T-helper 22 cell (primary cell): ENCODE measurements at places on chromosomes 1 and 21.

DNA sequence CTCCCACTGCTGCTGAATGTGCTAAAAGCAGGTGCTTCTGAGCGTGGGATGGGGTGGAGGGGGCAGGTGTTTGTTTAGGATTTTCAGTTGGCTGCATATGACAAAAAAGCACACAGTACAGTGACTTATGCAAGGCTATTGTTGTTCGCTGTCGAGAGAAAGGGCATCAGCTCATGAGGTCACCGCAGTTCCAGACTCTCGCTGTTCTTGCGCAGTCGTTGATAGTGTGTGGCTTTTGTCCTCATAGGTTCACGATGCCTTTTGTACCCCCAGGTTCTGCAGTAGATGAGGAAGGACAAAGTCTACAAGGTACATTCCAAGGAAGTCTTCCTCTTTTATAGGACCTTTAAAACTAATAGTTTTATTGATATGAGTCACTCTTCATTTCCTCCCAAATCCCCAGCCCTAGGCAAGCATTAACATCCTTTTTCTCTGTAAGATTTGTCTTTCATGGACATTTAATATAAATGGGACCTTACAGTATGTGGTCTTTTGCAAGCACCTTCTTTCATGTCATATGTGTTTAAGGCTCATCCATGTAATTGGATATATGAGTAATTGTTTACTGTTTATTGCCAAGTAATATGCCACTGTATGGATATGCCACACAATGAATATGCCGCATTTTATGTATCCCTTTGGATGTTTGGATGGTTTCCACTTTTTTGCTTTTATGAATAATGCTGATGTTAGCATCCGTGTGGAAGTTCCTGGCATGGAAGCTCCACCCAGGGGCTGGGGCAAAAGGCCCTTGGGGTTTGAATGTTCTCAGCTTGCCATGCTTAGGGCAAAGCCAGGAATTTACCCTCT lies 14.5 kb upstream of the NLRP3 start:
- no peak for DNase-seq

DNA sequence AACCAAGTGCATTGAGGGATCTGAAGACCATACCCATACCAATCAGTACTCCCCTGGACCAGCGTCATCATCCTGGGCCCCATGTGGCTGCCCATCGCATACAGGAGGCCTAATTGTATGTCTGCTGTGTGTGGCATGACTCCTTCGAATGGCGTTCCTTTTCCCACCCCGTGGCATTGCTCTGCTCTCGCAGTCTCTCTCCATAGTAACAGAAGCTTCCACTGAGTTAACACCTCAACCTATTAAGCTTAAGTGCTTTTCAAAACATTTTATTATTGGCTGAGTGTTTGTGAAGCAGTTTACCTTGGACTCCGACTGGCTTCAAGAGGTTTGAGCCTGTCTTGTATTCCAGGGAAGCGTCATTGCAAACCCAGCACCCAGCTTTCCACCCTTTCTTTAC lies 187.1 kb upstream of the LMO4 start:
- no peak for DNase-seq

DNA sequence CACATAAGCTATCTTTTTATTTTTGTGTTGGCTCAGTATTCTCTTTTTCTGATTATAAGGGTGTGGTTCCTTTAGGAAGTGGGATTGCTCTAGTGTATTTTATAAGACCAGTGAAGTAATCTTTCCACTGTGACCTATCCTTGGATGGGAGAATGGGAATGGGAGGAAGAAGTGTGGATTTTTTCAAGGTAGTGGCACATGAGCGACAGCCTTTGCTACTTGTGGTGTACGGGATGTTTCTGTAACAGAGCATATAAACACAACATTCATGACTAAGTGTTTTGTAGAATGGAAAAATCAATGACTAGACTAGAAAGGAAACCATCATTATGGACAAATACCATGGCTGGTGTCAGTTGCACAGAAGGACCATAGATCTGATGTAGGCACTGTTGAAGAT lies 209.6 kb downstream of the GIPC2 start:
- no peak for DNase-seq

- no peak for DNase-seq
Observed at GRCh38 chr1:85121744-85122143, 73.4 kb upstream of the MCOLN3 start.

- no peak for DNase-seq
Observed at GRCh38 chr21:34803782-34804370, 135.1 kb downstream of the CLIC6 start.

DNA sequence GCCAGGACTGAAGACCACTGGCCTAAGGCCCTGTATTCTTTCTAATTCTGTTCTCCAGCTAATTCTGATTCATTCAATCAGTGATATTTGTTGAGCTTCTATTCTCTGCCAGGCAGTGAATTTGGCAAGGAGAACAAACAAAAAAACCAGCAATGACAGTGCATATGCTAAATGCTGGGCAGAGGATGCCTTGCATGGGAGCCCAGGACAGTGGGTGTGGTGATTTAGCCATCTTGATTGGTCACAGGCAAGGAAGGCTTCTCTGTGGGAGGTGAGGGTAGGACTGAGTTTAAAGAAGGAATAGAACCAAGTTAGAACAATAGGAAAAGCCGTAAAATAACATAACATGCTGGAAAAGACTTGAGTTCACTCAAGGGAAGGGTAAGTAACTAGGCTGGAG lies 9.2 kb upstream of the CPT2 start:
- DNase-seq: no peak

- DNase-seq: no peak
Observed at GRCh38 chr1:219985169-219985568, 56.8 kb upstream of the SLC30A10 start.

DNA sequence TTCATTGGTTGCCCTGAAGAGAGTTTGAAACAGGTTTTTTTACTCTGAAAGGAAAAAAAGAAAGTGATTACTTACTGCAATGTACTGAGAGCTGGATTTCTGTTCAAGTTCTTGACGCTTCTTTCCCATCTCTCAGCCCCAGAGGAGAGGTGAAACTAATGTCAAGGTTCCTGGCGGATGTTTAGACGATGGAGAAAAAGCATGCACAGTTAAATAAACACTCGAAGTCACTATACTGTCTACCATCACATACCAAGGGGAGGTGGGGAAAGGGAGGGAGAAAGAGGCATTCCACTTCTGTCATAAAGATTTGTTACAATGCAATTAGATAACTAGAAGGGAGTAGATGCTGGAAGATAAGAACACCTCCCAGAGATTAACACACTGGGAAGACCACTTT lies 177.0 kb upstream of the TNR start:
- no peak for DNase-seq

DNA sequence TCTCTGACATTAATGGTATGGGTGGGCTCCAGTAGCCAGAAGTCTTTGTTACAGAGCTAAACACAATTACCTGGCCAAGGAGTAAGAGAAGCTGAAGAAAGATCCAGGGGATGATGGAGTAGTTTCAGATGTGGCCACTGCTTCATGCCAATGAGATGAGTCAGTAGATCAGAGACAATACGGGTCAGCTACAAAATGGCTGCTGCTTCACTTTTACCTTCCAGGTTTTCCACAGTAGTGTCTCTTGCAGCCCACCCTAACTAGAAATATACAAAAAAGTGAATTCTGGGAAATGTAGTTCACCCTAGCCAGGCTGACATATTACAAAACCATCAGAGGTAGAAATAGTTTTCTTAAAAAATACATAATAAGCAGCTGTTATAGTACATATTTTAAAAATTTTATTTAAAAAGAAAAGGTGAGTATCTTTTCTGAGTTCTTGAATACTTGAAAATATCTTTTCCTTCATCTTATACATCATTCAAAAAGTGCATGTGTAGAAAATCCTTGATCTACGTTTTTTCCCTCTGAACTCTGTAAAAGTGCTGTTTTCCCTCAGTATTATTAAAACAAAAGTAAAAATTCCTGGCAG lies 36.1 kb downstream of the LRIF1 start:
- DNase-seq: no peak

DNA sequence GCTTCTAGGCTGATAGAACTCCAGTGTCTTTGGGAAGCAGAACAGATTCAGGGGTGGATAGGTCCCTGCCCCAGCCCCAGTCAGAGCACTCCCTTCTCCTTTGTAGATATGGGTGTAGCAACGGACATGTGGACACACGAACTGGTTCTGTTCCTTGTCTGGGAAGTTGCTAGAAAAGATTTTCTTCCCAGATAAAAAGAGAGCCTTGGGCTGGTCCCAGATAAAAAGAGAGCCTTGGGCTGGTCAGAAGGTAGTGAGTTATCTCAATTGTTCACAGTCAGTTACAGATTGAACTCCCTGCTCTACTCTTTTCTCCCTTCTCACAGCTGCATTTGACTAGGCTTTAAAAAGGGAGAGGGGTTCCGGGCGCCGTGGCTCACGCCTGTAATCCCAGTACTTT lies 7.4 kb upstream of the EFNA1 start:
- DNase-seq: no peak

GRCh38 chr1:221865808-221866207 lies 123.9 kb upstream of the DUSP10 start:
- no peak for DNase-seq

- no peak for DNase-seq
Observed at GRCh38 chr1:112614460-112615065, 4.4 kb downstream of the ST7L start.

- no peak for DNase-seq
Observed at GRCh38 chr21:33042812-33043211, 17.1 kb downstream of the OLIG2 start.

DNA sequence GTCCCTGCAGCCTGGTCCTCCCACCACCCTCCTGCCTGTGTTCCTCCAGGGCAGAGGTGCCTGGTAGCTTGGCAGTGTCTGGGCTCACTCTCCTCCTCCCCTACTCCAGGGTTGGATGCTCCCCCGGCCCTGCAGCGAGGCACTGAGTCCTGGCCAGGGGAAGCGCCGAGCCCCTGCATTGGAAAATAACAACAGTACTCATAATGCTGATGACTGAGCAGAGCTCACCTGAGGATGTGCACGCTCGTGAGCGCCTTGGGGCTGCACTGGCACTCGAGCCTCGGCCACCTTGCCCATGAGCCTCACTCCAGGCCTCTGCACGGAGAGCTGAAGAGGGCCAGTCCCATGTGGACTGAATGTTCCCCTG lies 6.0 kb upstream of the ACTRT2 start:
- no peak for DNase-seq

- DNase-seq: no peak
Observed at GRCh38 chr1:185774394-185774793, 40.2 kb downstream of the HMCN1 start.
